HFF-Myc (cell line): ENCODE measurements at places on chromosomes 7 and 10.

- DNase-seq = no peak
Measured at GRCh38 chr7:79988653-79989052, 146.0 kb upstream of the GNAI1 start.

DNA sequence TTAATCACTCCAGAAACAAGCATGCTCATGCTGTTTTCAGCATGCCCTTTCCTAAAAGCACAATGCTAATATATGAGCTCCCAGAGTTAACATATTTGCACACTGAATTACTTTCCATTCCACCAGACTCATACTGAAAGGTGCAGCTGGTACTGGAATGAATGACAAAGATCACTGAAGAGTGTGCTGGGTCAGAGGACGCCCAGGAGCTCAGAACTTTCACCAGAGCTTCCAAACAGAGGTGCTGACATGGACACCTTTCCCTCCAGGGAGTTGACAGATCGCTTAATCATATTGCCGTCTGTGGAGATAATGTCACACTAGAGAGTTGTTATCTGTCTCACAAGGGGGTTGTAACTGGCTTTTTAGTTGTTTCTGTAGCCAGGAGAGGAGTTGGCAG lies 292.9 kb downstream of the LHFPL3 start:
- DNase-seq = no peak

DNA sequence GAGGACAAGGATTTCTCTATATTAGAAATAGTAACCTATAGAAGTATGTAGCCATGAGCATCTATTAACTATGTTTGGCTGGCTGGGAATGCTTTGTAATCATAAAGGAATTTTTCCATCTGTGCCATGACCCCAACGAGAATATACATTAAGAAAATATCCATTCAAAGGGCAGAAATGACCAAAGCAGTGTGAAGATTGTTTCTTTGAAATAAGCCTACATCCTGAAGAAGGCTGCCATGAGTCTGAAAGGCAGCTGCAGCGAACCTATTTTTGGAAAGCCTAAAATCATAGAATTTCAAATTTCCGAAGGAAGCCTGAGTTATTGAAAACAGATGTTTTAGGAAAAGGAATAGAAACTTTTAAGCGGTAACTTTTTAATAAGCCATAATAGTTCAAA lies 244.2 kb upstream of the FOXK1 start:
- no peak for DNase-seq

DNA sequence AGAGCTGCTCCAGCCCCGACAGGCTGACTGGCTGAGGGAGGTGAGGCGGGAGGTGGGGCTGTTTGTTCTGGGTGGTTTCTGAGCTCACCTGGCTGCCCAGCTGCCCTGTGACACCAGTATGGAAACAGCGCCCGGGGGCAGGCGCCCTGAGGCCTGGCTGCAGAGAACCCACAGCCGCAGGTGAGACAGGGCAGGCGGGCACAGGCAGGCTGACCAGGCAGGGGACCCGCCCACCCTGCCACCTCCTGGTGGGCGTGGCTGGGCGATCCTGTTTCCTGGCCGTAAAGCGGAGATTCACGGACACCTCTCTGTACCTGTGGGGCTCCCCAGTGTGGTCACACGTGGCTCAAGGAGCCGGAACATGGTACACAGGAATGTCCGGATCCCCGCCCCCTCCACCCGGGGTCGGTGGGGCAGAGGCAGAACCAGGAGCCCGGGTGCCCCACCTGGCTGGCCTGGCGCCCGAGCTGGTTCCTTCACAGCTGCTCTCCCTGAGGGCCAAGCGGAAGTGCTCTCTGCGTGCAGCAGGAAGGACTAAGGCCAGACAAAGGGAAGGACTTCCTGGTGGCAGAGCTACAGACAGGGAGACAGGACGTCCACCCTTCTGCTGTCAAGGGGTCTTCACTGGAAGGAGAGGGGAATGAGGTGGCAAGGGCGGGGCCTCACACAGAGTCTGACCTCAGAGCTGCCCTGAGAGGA lies 3.9 kb downstream of the MICALL2 start:
- no peak for DNase-seq

DNA sequence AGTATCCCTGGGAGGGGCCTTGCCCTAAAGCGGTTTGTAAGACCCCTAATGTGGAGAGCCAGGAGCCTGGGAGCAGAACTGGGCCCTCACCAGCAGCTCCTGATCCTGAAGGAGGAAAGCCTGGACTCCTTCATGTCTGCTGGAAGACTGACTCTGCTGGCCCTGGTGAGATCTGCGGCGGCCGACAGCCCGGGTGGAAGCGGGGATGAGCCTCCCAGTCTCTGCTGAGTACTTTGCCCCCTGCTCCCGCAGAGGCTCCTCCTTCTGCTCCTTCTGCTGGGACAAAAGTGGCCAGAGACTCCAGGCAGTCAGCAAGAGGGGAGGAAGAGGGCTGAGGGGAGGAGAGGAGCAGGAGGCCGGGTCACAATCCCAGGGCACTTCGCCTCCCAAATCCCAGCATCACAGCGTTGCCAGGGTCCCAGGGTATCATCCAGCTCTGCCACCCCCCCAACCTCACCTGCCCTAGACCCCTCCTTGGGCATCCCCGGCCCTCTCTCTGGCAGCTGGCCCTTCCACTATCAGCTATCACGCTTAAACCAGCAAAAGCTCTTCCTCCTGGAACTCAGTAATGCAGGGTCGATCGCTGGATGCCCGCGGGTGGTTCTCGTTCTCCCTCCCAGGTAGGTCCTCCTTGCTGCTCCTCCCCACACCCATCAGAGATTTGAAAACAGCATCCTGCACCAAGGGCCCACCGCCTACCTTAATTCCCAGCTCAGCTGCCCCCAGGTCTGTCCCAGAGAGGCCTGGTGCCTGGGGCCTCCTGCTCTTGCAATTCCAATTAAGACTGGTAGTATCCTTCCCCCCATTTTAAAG lies 7.9 kb downstream of the TBATA start:
- no peak for DNase-seq

- DNase-seq = no peak
Measured at GRCh38 chr10:10828623-10829022, 189.0 kb upstream of the CELF2 start.

- no peak for DNase-seq
Measured at GRCh38 chr10:28925121-28925663, 247.9 kb downstream of the BAMBI start.

- DNase-seq = no peak
Measured at GRCh38 chr7:121618182-121618581, 222.1 kb upstream of the FAM3C start.
